ENCODE measurements at places on chromosomes 12 and 14. TPM values are rescaled to one million over a fixed set of nuclear protein-coding genes. Genes with fewer than 3 reads are reported as not detected.
A peak's percentile ranks its signal among the peaks of the same experiment; 100 is the strongest.

Gene OASL
- total RNA-seq, result not detected

Gene DAO
- total RNA-seq, result not detected

Gene P2RX7
- not detected for total RNA-seq

Gene IL26
- not detected for total RNA-seq

Gene ACOT4
- total RNA-seq, result 1.3 TPM

Gene OR6C68
- total RNA-seq, result not detected

Gene LAG3
- total RNA-seq, result 2.5 TPM

Gene CLEC1B
- not detected for total RNA-seq

Gene TTC9
- 9.0 TPM for total RNA-seq

DNA sequence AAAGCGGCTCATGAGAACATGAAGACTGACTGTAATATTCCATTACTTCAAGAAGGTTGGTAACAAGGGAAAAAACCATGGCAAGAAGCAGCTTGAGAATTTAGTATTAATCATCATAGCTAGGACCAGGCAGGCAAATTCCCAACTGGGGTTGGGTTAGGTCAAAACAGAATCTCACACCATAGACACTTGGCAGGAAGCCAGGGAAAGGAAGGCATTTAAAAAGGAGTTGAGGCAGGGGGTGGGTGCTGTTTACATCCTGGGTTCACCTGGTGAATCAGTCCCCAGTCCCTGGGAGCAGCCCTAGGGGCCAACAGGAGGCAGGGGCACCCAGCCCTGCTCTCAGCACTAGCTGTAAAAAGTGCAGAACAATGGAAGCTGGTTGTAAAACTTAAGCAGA is 108.6 kb downstream of the EGLN3 start:
- no peak overlapping the region for H3K4me3 ChIP-seq
- no peak overlapping the region for H3K27ac ChIP-seq
- DNase-seq, result no peak
- no peaks in the 10 kb centered on the region for H3K36me3 ChIP-seq

GRCh38 chr12:61538951-61539350 is 721.3 kb upstream of the USP15 start:
- no peaks in the 10 kb centered on the region for H3K27me3 ChIP-seq
- no peak for DNase-seq
- H3K36me3 ChIP-seq, result no peaks in the 10 kb centered on the region
- no peaks in the 10 kb centered on the region for H3K4me1 ChIP-seq

DNA sequence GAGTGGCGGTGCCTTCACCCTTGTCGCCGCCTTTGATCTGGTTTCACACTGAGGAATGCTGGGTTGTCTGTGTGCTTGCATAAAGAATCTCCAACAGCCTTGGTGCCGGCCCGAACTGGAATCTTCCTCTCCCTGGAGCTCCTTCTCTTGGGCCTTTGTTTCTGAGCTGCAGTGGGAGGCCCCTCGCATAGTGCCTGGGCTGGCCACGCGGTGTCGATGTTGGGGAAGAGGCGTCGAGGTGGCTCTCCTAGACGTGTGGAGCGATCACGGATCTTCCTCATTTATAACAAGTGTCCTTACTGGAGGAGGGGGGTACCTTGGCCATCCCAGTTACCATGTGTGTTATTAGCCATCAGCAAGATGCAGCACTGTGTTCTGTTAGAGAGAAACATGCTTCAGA is 60.6 kb downstream of the ADGRD1 start:
- H3K27ac ChIP-seq, result no peak overlapping the region
- DNase-seq, result no peak
- H3K4me1 ChIP-seq, result peaks cover 12% of the 10 kb centered on the region
- H3K4me3 ChIP-seq, result no peak overlapping the region
- peaks cover 8% of the 10 kb centered on the region for H3K27me3 ChIP-seq
- H3K36me3 ChIP-seq, result peaks cover 1% of the 10 kb centered on the region

DNA sequence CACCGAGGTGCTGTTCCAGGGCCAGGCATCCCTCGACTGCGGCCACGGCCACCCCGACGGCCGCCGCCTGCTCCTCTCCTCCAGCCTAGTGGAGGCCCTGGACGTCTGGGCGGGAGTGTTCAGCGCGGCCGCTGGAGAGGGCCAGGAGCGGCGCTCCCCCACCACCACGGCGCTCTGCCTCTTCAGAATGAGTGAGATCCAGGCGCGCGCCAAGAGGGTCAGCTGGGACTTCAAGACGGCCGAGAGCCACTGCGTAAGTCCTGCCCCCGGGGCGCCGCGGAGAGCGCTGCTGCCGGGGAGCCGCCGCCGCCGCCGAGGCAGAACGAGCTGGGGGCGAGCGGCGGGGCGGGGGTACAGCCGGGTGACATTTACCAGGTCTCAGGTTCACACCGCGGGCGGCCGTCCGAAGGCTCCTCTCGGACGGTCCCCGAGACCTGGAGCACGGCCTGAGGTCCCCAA is 1.4 kb downstream of the PLXNC1 start:
- H3K36me3 ChIP-seq, result no peaks in the 10 kb centered on the region
- peaks cover 27% of the 10 kb centered on the region for H3K27me3 ChIP-seq
- DNase-seq, result peak; percentile 20

- no peak for DNase-seq
- H3K36me3 ChIP-seq, result peaks cover 3% of the 10 kb centered on the region
- H3K4me1 ChIP-seq, result peaks cover 26% of the 10 kb centered on the region
- peak overlapping the region; percentile 4 for H3K27ac ChIP-seq
- no peaks in the 10 kb centered on the region for H3K27me3 ChIP-seq
These were observed 5.3 kb upstream of the DICER1 start for GRCh38 chr14:95162641-95163040.

GRCh38 chr12:47813511-47814196 is 6.0 kb downstream of the HDAC7 start:
- peak overlapping the region; percentile 33 for H3K4me3 ChIP-seq
- no peaks in the 10 kb centered on the region for H3K27me3 ChIP-seq
- H3K36me3 ChIP-seq, result peaks cover 2% of the 10 kb centered on the region
- H3K4me1 ChIP-seq, result peaks cover 35% of the 10 kb centered on the region
- no peak for DNase-seq

DNA sequence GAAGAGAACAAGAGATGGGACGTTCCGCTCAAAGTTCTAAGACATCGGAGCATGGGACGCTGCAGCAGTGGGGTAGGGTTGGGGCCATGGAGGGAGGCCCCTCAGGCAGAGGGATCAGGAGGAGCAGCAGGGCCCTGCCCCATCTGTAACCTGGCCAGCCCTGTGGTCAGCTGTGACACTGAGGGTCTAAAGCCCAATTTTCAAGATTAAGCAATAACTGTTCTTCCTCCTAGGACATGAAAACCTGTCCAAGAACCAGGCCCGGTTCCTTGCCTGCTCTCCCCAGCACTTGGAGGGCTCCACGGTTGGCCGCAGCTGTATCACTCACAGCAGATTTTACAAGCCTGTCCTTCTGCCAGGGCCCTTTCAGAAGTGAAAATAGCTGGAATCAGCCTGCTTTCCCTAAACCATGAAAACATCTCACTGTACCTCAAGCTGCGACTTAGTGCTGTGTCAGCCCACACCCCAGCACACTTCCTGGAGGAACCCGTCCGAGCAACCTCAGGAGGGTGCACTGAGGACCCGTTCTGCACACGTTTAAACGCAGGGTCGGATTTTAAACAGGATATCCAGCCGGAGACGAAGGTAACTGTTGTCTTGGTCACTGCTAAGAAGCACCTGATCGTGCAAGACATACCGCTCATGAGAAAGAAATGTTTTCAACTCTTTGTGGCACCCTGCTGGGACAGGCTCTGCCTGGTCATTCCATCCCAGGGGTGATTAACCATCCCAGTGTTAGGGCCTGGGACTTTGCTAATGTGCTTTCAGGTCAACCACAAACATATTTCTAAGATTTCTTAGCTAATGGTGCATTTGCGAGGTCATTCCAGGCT is 201.9 kb upstream of the DIO3 start:
- peaks cover 29% of the 10 kb centered on the region for H3K27me3 ChIP-seq
- no peak overlapping the region for H3K4me3 ChIP-seq
- DNase-seq, result no peak
- peaks cover 7% of the 10 kb centered on the region for H3K4me1 ChIP-seq
- no peak overlapping the region for H3K27ac ChIP-seq

- no peak for DNase-seq
- H3K27ac ChIP-seq, result no peak overlapping the region
- H3K36me3 ChIP-seq, result no peaks in the 10 kb centered on the region
- H3K4me1 ChIP-seq, result peaks cover 3% of the 10 kb centered on the region
- no peak overlapping the region for H3K4me3 ChIP-seq
- no peaks in the 10 kb centered on the region for H3K27me3 ChIP-seq
These were observed 54.1 kb downstream of the BEGAIN start for GRCh38 chr14:100532906-100533655.

GRCh38 chr12:24719293-24719721 is 229.6 kb downstream of the BCAT1 start:
- H3K27ac ChIP-seq, result no peak overlapping the region
- DNase-seq, result no peak
- H3K4me1 ChIP-seq, result peaks cover 14% of the 10 kb centered on the region
- no peak overlapping the region for H3K4me3 ChIP-seq
- H3K36me3 ChIP-seq, result peaks cover 2% of the 10 kb centered on the region

GRCh38 chr12:13376610-13377373 is 180.3 kb downstream of the EMP1 start:
- no peak overlapping the region for H3K4me3 ChIP-seq
- H3K4me1 ChIP-seq, result peaks cover 5% of the 10 kb centered on the region
- DNase-seq, result no peak
- peaks cover 36% of the 10 kb centered on the region for H3K27me3 ChIP-seq
- H3K27ac ChIP-seq, result peak overlapping the region; percentile 5

- peak overlapping the region; percentile 17 for H3K27ac ChIP-seq
- H3K27me3 ChIP-seq, result peaks cover 94% of the 10 kb centered on the region
- H3K4me1 ChIP-seq, result peaks cover 4% of the 10 kb centered on the region
These were observed 13.6 kb upstream of the PAX9 start for GRCh38 chr14:36647824-36648753.

DNA sequence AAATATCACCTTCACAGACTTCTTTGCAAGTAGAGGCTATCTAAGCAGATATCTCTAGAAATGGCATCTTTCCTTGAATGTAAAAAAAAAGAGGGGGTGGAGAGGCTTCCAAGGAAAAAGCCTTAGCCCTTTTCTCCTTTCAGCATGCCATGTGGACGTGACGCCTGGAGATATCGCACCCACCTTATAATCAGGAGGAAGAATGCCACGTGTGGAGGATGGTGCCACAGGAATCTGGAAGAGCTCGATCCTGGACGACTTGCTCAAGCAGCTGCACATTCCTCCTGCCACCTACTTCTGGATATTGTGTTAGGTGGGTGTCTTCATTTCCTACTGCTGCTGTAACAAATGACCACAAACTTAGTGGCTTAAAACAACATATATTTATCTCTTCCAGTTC is 203.6 kb downstream of the NUAK1 start:
- DNase-seq, result no peak
- H3K4me1 ChIP-seq, result no peaks in the 10 kb centered on the region
- no peak overlapping the region for H3K27ac ChIP-seq
- peaks cover 31% of the 10 kb centered on the region for H3K27me3 ChIP-seq
- H3K36me3 ChIP-seq, result no peaks in the 10 kb centered on the region
- H3K4me3 ChIP-seq, result no peak overlapping the region

GRCh38 chr12:32466986-32467711 is 67.8 kb downstream of the FGD4 start:
- no peak overlapping the region for H3K4me3 ChIP-seq
- H3K4me1 ChIP-seq, result no peaks in the 10 kb centered on the region
- no peak overlapping the region for H3K27ac ChIP-seq
- peaks cover 12% of the 10 kb centered on the region for H3K36me3 ChIP-seq
- no peak for DNase-seq

DNA sequence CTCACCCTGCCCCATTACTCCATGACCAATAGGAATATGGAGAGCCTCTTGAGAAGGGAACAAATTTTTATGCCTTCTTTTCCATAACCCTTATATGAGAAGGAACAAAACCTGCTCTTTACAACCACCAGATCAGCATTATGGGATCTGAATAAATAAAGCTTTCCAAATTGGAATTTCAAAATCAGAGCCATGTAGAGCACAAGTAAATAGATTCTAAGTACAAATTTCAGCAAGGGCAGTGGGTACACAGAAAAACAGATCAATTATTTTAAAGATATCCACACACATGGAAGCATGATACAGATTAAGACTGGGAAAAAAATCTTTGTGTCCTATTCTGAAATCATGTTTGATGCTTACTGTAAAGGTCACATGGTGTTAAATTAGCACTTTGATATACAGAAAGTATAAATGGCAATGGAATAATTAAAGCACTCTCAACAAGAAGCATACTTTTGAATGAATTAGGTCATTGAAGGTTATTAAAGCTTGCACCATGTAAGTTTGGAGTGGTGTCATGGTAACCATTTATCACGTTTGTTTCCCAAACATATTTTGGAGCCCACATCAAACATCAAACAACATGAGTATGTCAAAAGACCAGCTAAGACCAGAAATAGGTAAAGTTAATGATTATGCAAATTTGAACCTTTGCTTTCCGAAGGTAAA is 75.9 kb upstream of the AVPR1A start:
- no peaks in the 10 kb centered on the region for H3K27me3 ChIP-seq
- no peak overlapping the region for H3K27ac ChIP-seq
- no peak overlapping the region for H3K4me3 ChIP-seq
- H3K4me1 ChIP-seq, result no peaks in the 10 kb centered on the region
- H3K36me3 ChIP-seq, result no peaks in the 10 kb centered on the region

GRCh38 chr12:104591257-104591885 is 134.6 kb downstream of the CHST11 start:
- no peaks in the 10 kb centered on the region for H3K27me3 ChIP-seq
- no peak overlapping the region for H3K27ac ChIP-seq
- no peaks in the 10 kb centered on the region for H3K4me1 ChIP-seq
- no peak for DNase-seq

GRCh38 chr14:71062581-71063303 is 155.5 kb downstream of the PCNX1 start:
- peaks cover 5% of the 10 kb centered on the region for H3K4me1 ChIP-seq
- H3K4me3 ChIP-seq, result no peak overlapping the region
- no peak overlapping the region for H3K27ac ChIP-seq
- H3K36me3 ChIP-seq, result peaks cover 65% of the 10 kb centered on the region
- DNase-seq, result no peak

DNA sequence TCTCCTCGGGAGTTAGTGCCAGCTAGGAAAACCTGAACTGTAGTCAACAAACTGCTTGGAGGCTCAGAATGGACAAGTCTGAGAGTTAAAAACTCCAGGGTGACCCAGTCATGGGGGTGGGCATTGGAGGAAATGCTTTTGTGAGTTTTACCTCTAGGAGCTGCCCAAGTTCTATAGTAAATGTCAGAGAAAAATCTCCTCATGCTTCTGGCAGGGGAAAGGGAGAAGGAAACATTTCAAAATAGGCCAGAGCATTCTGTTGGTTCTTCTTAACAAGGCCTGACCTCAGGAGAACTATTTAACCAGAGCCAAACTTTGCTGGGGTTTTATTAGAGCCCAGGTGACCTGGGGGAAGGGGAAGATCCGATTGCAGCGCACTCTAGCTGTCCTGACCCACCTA is 12.3 kb downstream of the NINJ2 start:
- no peak overlapping the region for H3K27ac ChIP-seq
- peaks cover 13% of the 10 kb centered on the region for H3K4me1 ChIP-seq
- H3K36me3 ChIP-seq, result no peaks in the 10 kb centered on the region
- no peak for DNase-seq
